Stimulated activated CD8-positive, alpha-beta memory T cell treated with anti-CD3 and anti-CD28 coated beads, Interleukin-2, amount 100 ng/mL, for 48 hours (primary cell): ENCODE measurements at places on chromosomes 5 and 9.

DNA sequence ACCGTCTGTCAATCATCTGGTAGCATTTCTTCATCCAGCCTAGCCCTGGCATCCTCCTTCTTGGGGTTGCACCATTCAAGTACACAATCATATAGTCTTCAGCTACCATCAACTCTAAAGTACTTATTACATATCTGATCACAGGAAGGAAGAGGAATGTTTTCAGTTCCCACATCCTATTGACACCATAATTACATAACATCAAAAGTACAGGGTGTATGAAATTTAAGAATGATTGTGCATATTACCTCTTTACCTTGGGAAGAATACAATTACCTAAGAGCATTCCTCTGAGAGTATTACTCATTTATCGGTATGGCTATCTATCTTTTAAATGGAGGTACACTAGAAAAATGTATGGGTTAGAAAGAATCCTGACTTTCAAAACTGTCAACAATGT is 126.8 kb upstream of the PCA3 start:
- DNase-seq = no peak

DNA sequence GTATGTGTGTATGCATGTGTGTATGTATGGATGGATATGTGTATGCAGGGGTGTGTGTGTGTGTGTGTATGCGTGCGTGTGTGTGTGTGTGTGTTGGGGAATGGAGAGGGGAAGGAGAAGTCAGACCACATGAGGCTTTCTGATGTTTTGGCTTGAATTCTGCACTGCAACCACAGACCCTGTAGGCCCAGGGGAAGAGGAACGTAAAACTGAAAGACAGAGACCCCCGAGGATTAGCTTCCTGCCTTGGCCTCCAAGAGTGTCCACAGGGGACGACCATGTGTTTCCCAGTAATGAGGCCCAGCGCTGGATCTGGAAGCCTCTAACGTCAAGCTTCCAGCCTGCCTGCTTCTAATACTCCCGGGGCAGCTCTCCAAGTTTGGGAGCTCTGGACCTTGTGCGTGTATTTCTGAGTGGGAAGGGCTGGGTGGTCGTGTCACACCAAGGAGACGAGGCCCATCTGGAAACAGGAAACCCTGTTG is 5.8 kb downstream of the DCANP1 start:
- DNase-seq = no peak

DNA sequence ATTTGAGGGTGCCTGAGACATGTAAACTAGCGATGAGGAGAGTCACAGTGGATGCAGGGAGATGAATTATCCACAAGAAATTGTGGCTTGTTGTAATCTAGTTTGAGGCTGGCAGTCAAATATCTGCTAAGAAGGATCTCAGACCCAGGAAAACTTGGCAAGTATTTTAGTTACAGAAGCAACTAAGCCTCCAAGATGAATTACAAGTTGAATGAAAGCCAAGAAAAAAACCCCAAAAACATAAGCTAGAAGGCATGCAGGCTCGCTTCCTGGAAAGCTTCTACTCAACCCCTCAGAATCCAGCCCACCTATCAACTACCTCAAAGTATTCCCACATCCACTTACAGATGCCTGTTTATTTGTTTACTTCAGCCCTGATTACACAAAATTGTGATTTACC is 696.9 kb downstream of the MAT2B start:
- DNase-seq = no peak

DNA sequence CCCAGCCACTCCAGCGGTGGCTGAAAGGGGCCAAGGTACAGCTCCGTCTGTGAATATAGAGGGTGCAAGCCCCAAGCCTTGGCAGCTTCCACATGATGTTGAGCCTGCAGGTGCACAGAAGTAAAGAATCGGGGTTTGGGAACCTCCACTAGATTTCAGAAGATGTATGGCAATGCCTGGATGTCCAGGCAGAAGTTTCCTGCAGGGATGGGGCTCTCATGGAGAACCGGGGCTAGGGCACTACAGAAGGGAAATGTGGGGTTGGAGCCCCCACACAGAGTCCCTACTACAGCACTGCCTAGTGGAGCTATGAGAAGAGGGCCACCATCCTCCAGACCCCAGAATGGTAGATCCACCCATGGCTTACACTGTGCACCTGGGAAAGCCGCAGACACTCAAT is 23.2 kb downstream of the CCDC125 start:
- no peak for DNase-seq

- no peak for DNase-seq
Observed at GRCh38 chr5:79205965-79206364, 30.0 kb upstream of the JMY start.

DNA sequence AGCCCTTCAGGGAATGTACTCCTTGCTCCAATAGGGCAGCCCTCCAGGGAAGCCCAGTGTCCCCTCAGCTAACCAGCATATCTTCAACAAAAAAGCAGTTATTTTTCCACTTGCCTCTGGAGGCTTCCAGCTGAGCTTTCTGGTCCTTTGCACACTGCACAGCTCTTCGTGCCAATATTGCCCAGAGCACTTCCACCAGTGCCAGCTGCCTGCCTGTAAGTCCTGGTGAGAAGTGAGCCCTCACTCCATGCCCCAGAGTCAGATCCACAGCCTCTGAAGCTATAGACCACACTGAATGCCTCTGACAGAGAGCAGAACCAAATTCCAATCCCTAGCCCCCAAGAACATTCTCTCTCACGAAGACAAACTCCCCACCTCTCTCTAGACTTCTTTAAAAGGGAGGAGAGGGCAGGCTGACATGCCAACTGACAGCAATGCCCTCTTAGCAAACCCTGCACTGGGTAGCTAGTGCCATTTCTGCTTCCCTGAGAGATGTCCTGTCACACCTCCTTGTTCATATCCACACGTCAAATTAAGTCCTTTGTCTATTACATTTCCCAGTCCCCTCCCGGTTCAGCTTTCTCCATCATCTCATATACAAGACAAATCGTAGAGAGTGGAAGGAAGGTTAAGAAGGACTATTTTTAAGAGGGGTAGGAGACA is 12.7 kb upstream of the HEXB start:
- no peak for DNase-seq

GRCh38 chr5:77129391-77129990 is 42.4 kb upstream of the ZBED3 start:
- peak; percentile 1 for DNase-seq

DNA sequence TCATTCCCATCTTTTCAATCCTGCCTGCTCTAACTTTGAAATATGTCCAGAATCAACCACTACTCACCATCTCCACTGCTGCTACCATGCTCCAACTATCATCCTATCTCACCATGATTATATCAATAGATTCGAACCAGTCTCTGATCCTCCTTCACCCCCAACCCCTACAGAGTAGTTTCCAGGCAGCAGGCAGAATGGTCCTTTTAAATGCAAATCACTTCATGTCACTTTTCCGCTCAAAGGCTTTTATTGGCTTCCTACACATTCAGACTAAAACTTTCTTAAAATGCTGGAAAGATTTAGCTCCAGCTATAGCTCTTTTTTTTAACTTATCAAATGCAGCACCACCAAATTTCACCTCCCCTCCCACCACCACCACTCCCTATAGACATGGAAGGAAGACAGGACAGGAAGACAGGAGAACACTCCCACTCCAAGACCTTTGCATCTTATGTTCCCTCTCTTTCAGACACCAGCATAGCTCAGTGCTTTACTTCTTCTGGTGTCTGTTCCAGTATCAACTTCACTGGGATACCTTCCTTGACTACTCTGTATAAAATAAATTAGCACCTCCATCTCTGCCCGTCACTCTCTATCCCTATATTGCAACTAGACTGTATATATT is 9.9 kb upstream of the PPP2R2B start:
- DNase-seq = no peak

DNA sequence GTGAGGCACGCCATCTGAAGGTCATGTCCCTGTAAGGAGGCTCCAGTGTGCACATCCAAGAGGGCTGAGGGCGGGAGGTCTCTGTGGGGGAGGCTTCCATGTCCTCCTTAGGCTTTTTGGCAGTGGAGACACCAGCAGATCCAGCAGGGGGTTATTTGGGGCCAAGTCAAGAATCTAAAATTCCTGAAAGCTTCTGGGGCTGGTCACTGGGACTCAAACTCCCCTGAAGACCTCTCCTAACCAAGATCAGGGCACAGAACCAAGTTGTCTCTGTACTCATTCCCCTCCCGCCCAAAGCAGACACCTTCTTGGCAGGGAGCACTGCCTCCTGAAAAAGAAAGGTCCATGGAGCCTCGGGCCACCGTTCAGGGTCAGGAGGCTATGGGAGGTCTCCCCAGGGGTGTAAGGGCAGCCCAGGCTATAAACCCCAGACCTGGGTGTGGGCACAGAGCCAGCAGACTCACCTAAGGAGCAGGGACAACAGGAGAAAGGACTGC is 127.4 kb upstream of the ADRA1B start:
- DNase-seq = no peak

DNA sequence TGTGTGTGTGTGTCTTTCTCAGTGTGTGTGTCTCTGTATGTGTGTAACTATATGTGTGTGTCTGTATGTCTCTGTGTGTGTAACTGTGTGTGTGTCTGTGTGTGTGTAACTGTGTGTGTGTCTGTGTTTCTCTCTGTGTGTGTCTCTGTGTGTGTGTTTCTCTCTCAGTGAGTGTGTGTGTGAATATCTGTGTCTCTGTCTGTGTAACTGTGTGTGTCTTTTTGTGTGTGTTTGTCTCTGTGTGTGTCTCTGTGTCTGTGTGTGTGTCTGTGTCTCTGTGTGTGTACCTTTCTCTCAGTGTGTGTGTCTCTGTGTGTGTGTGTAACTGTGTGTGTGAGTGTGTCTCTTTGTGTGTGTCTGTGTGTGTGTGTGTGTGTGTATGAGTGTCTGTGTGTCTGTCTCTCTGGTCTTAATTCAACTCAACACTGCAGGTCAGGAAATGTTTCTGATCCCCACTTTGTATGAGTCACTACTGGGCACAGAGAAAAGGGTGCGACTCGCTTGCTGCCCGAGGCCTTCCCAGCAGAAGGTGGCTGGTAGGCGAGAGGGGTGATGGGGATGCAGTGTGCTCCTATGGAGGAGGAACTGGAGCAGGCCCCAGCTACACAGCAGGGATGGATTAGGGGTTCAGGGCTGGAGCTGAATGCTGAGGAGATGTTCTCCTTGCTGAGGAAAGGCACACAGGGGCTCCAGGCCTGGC is 52.1 kb downstream of the NSG2 start:
- DNase-seq = no peak

DNA sequence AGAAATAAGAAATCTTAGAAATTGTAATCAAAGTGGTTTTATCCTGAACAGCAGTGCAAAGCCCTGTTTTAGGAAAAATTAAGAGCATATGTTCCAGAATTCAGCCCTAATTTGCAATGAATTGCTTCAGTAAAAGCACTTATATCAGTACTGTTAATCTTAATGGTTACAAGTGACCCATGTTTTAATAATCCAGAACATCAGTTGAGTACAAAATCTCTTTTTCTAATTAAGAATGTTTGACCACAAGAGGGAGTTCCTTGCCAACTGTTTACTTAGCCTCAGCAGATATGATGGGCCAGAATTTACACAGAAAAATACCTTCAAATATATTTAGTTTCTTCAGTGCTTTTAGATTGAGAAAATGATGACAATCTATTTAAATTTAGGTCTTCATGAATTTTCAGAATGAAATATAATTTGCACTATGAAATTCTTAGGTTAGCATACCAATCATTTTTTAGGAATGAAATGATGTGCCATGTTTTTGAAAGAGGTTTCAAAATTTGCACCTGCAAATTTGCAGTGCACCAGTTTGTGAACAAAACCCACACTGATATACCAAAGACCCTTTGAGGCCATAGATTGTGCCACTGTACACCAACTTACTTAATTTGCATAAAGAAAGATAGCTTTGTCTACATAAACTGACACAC is 926.3 kb upstream of the ARRDC3 start:
- DNase-seq = no peak

GRCh38 chr5:97628807-97629206 is 445.8 kb upstream of the RIOK2 start:
- DNase-seq = no peak

GRCh38 chr5:142713121-142713706 is 27.3 kb upstream of the FGF1 start:
- peak; percentile 85 for DNase-seq

DNA sequence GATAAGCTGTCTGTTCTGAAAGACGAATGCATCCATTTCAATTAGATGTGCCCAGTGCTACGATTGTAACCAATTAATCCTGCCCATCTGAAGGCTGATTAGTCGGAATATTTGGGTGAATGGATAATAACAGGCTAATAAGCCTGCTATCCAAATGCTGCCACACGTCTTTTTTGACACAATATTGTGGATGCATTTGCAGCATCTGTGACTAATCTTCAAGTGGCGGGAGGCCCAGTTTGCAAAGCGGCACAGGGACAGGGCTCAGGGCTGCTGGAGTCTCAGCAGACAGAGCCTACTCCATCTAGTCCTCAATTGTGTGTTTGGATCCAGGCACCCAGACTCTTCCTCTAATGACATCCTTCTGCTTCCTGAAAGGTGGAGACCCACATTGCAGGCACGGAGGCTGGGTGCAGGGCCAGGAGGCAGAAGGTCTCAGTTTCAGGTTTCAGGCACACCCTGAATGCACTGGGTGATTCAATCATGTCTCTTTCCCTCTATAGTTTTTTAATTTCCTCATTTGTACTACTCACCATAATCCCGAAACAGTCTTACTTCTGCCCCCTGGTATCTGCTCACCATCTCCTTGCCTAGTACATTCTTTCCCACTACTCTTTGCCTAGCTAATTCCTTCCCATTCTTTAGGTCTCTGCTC is 169.6 kb downstream of the ASTN2 start:
- no peak for DNase-seq
